ENCODE measurements at places on chromosomes 3 and 15.
A peak's percentile ranks its signal among the peaks of the same experiment; 100 is the strongest.

DNA sequence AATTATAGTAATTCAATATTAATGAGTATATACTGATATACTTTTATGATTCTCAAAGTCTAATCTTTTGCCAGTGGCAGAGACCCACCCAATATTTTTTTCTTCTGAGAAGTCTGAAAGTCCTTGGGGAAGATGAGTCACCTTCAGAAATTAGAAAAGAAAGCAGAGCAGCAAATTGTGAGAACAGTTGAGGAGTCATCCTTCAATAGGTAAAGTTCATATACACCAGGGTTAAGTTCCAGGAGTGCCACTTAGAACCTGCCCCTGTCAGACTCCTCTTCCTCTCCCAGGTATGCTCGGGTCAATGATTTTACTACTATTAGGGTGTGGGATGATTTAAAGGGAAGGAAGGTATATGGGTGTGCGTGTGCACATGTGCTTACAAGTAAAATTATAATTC, 7.1 kb downstream of the CLRN1 start:
- no peak for DNase-seq

- no peak for DNase-seq
Measured at GRCh38 chr3:173945170-173945569, 547.6 kb downstream of the NLGN1 start.

DNA sequence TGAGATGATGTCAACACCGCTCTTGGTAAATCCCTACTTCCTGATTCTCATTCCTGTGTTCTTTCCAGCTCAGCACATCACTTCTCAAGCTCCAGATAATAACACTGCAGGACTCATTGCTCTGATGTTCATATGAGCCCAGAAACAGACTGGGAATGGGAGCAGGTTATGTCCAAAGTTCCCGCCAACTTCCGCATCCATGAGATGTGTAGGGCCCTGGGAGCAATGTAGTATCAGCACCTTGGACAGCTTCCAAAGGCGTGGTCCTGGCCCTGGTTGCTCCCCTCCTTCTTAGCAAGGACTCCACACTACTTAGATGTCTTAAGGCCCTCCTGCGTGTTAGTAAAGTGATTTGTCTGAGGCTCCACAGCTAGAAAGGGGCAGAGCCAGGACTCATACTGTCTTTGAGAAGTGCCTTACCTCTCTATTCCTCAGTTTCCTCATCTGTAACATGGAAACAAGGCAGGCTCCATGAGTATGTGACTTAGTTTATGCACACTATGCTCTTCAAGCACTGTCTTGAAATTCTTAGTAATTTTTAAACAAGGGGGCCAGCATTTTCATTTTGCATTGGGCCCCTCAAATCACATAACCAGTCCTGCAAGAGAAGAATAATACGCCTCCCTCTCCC, 27.9 kb upstream of the SLC6A1 start:
- no peak for DNase-seq

- DNase-seq: no peak
Measured at GRCh38 chr3:140859592-140860336, 81.9 kb upstream of the SLC25A36 start.

DNA sequence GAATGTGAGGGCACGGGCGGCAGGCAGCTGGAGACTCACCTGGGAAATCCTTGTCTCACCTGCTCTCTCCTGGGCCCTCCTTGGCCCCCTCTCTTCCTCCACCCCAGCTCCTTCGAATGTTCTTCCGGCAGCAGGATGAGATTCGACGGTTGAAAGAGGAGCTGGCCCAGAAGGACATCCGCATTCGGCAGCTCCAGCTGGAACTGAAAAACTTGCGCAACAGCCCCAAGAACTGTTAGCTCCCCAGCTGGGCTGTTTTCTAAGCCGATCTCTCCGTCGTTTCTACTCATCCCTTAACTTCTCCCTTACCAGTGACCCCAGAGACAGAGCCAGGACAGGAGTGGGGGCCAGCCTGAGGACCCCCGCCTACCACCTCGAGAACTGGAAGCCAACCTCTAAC, 95.0 kb downstream of the ANP32A start:
- DNase-seq: no peak

DNA sequence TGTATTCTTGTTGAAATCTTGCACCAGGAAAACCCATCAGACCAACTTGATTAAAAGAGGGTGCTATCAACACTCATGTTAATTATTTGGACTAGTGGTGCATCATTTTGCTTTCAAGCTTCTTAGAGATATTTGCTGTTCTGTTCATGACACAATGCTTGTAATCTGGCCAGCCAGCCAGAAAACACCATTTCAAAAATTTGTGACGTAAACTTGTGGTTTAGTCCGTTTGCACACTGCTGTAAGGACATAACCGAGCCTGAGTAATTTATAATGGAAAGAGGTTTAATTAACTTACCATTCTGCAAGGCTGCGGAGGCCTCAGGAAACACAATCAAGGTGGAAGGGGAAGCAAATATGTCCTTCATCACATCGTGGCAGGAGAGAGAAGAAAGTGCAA, 374.3 kb upstream of the TGFBR2 start:
- DNase-seq: no peak

GRCh38 chr15:48021336-48022086, 99.3 kb upstream of the SLC24A5 start:
- DNase-seq: no peak

GRCh38 chr15:59998950-59999611, 5.0 kb upstream of the FOXB1 start:
- DNase-seq: no peak

DNA sequence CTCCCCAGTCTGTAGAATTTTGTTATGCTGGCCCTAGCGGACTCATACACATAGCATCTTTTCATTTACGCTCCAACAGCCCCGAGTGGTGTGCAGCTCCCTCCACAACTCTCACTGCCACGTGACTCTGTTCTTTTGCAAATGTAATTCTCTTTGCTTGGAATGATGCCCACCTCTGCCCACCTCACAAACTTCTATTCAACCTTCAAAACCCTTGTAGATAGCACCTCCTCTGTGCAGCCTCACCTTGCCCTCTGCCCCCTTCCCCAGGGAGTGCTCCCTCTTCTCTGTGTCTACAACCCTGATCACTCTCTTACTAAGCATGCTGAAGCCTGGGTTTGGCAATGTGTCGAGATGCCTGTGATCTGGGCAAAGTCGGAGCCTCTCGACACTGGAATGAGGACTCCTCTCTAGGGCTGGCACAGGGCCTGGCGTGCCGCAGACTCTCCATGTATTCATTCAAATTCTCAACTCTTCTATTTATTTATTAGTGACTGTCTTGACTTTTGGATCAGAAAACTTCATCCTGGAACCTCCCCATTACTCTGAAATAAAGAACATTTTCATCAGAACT, 73.5 kb downstream of the MGLL start:
- no peak for DNase-seq

GRCh38 chr15:89690276-89691218, at the start of the genes PEX11A and WDR93:
Gene PEX11A, minus strand, starts transcription at chr15:89690754. Its CDS starts 122 bp downstream, at chr15:89690632.
Gene WDR93, plus strand, starts transcription at chr15:89690811. Its CDS starts 10,936 bp downstream, at chr15:89701747.
- peak; percentile 52 for DNase-seq

GRCh38 chr15:79943820-79944219, 27.2 kb downstream of the BCL2A1 start:
- no peak for DNase-seq

DNA sequence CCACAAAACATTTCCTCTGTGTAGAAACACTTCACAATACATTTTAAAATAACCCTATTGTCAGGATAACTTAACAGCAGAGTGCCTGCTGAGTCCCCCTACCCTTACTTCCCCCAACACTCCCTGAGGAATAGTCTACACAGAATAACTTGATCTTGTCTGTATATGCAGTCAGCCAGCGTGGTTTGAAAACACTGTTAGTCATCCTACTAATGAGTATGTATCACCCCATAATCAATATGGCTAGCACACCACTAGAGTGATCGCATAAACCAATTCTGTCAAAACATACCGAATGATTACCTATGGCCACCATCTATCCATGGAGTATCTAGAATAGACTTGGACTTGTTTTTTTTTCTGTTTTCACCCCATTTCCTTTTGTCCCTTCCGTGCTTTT, 152.7 kb upstream of the NECTIN3 start:
- DNase-seq: no peak

- no peak for DNase-seq
Measured at GRCh38 chr3:94937980-94938379, 875.1 kb downstream of the NSUN3 start.

GRCh38 chr3:165390166-165390565, 194.0 kb upstream of the SLITRK3 start:
- no peak for DNase-seq

- no peak for DNase-seq
Measured at GRCh38 chr3:23548706-23549105, 257.0 kb upstream of the UBE2E1 start.

DNA sequence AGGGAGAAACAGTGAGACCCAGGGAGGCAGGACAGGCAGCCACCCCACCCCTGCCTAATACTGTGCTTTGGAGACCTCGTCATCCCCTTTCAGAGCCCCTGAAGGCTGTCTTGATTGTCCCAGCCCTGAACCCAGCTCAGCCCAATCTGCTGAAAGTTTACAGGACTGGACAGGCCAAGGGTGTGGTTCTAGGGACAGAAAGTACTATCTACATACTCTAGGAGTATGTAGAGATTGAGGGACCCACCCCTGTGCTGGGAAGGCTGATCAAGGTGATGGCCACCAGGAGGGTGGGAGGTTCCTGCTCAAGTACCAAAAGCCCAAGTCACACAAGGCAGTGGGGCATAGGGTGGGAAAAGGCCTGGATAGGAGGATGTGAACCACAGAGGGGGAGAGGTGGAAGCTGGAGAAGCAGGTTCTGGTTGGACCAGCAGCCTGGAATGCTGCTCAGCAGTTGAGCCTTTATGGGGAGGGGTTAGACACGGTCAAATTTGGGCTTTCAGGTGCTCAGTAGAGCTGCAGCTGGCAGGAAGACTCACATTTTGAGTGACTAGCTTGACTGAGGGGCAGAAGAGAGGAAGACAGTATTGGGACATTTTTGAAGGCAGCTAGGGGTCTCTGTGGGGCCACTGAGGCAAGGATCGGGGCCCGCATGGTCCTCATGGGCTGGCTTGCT, 6.7 kb downstream of the NBEAL2 start:
- no peak for DNase-seq

- DNase-seq: no peak
Measured at GRCh38 chr3:63386568-63386967, 108.5 kb downstream of the SYNPR start.

- DNase-seq: no peak
Measured at GRCh38 chr3:169218314-169218983, 445.1 kb downstream of the MECOM start.

DNA sequence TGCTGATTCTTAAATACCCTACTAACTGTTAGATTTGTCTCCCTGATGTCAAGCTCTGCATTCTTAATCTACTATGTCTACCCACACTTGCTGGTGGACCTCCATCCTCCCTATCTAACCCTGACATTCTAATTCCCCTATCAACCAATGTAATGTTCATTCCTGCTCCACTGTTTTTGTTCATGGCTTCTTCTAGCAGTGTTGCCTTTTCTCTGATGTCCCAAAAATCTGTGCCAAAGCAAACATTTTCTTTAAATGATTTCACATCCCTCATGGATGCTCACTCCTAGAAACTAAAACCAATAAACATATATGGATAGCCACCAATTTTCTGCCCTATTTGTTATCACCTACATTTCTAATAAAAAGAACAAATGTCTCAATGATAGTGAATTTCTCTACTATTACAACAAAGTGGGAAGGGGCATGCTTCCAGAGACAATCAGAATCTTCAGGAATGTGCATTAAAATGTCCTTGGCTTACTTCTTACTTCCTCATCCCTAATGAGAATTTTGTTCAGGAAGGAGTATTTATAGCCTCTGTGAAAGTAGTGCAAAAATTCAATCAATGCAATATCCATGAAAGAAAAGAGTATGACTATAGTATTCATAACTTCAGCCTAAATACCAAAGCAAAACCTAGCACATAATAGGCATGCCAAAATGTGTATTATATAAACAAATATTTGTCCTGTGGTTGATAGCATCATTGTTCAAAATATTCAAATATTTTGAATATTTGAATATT, 273.3 kb downstream of the ZNF385D start:
- no peak for DNase-seq

DNA sequence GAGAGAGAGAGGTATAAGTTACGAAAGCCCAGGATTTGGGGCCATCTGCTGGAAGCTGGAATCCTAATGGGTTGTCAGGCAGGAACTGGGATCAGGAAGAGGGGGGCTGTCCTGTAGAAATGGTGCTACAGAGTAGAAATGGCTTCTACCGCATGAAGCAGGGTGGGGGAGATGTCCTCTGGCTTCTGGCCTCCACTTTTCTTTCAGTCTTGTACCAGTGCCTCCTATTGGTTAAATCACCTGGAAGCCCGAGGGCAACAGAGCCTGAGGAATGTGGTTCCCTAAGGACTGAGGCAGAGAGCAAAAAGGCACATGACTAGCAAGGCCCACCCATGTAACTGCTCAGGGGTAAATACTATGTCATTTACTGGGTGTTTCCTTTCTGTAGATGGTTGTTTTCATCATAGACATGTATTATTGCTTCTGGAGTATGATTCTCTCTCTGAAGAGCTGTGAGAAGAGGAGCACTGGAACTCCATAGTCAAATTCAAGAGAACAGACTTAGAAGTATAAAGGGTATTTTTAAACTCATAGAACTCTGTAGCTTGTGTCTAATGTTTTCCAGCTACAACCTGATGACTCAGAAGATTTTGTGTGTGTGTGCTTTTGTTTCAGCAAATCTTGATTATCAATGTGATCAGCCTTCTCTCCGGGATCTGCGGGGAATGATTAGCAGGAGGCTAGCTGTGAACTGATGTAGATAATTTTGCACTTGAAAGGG, 20.2 kb upstream of the MITF start:
- DNase-seq: no peak

DNA sequence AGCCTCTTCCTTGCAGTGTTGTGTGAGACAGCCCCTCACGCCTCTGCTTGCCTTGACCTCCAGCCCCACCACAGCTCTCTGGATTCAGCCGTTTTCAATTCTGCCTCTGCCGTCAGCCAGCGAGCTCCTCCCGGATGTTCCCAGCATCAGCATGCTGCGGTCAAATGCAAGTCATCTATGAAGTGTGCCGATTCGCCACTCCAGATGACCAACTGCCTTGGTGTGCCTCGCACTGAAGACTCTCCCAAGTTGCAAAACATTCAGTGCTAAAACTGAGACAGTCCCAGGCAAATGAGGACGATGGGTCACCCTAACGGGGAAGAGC, 30.6 kb upstream of the RASA2 start:
- no peak for DNase-seq

- DNase-seq: no peak
Measured at GRCh38 chr3:143775459-143775858, 72.8 kb downstream of the SLC9A9 start.
